ENCODE measurements at places on chromosomes 2 and 18. TPM values are rescaled to one million over a fixed set of nuclear protein-coding genes. Genes with fewer than 3 reads are reported as not detected.

DNA sequence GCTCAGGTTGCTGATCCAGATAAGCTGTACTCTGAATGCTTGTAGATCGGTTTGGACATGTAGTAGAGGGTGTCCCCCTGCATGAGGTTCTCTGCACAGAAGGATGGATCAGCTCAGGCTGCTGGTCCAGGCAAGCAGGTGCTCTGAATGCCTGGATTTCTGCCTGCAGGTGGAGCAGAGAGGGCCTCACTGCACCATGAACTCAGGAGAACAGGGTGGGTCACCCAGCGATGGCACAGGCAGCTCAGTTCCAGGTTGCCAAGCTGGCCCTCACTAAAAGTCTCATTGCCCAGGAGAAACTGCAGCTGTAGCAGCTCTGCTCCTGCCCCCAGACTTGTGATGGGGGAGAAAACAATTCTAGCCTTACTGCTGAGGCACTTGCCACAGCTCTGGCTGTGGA lies 491.8 kb downstream of the XIRP2 start:
- DNase-seq, result no peak

DNA sequence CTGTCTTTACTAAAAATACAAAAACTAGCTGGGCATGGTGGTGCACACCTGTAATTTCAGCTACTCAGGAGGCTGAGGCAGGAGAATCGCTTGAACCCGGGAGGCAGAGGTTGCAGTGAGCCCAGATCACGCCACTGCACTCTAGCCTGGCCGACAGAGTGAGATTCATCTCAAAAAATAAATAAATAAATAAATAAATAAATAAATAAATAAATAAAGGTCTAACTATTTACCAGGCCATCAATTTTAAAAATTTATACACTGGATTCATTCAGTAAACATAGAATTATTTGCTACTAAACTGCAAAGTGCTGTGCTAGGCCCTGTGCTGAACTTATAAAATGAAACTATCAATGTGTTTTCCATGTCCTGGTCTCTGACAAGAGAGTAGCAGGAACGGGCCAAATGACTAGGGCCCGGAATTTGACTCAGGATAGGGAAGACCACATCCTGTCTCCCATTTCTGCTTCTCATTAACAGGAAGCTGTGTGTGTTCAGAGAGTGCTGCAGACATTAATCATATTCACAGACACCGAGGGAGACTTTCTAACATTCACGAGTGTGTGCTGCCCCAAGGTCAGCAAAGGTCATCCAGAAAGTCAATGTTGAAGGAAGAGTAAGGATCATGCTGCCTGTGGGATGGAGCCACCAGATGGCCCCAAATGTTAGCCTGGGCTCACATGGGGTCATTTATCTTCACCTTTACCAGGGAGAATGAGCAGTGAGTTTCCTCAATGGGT lies 95.8 kb downstream of the SPP2 start:
- DNase-seq, result no peak

GRCh38 chr18:57630754-57631595 lies 9.3 kb upstream of the NARS1 start:
- DNase-seq, result no peak

DNA sequence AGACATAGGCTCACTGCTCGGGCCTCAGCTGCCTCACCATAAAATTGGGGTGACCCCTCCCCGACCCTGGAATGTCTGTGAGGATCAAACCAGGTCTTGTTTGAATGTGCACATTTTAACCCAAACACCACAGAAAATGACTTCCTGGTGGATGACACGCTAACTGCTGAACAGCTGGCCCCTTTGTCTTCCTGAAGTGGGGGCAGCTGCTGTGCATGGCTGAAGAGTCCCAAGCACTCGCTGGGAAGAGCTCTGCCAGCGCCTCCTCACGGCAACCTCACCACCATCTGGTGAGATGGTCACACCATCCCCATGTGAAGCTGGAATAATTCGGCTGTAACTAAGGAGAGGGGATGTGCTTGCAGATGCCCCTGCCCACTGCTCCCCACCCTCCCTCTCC lies 34.0 kb downstream of the AQP12A start:
- DNase-seq, result no peak

GRCh38 chr2:5915881-5916310 lies 223.7 kb downstream of the SOX11 start:
- no peak for DNase-seq

DNA sequence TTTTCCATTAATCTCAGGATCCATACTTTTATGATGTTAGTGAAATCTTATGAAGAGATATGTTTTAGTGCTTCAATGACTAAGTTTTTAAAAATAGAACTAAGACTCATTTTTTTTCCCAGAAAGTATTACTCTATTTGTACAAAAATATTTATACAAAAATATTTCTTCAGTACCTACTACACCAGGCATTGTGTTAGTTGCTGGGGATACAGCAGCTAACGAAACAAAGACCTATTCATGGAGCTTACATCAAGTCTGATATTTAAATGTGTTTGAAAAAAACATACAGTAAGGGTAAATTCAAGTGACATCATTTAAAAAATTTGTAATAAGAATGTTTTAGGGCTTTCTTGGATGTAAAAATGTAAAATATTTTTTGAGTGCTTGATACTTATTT lies 11.6 kb downstream of the VAPA start:
- no peak for DNase-seq

- DNase-seq, result no peak
Observed at GRCh38 chr18:73715210-73715670, 432.4 kb downstream of the FBXO15 start.

DNA sequence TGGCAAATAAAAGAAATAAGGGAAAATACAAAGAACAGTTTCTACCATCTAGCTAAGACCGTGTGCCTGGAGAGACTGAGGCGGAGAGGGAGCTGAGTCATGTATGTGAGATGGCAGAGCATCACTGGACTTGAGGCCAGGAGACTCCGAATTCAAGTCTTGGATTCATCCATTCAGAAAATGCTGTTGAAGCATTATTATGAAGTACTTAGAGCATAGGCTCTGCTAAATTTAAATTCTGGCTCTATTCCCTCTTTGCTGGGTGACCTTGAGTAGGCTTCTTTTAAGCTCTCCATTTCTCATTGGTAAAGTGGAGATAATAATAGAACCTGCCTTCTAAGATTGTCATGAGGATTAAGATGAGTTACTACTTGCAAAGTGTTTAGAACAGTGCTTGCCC lies 34.7 kb downstream of the NPHP1 start:
- DNase-seq, result no peak

- DNase-seq, result no peak
Observed at GRCh38 chr18:11668441-11669169, 20.5 kb upstream of the GNAL start.

GRCh38 chr2:128624956-128625355 lies 306.3 kb upstream of the HS6ST1 start:
- no peak for DNase-seq

GRCh38 chr2:186201371-186201770 lies 284.7 kb upstream of the ZC3H15 start:
- no peak for DNase-seq

DNA sequence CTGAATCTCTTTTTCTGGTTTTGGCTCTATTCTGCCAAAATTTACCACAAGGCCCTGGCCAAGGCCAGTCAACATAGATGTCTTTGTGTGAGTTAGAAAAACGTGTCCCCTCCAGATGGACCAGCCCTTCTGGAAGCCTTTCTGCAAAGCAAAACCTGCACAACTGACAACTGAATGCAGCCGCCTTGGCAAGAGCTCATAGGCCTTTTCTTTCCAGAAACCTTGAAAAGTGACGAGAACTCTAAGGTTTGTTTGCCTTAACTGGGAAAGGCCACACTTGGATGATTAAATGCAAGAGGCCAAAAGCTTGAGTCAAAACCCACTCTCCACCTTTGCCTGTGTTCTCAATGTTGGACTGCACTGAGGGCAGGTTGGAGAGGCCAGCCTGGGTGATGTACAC lies 103.9 kb downstream of the COLEC12 start:
- DNase-seq, result no peak

- no peak for DNase-seq
Observed at GRCh38 chr2:110904116-110904778, 171.9 kb downstream of the ACOXL start.

- no peak for DNase-seq
Observed at GRCh38 chr18:63828656-63829055, 53.4 kb downstream of the SERPINB7 start.

DNA sequence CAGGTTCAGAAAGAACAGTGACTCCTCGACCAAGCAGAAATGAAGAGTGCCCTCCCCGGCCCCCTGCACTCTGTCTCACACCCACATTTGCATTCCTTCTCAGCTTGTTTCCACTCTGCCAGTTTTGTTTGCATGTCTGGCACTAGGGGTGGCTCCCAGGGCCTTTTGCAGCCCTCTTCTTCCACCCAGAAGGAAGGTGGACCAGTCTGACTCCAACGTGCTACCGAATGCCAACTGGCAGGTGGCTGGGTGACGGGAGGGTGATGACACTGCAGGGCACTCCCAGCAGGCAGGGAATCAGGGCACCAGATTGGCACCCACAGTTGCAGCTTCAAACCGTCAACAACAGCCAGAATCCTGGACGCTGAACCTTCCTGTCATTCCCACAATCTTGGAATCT lies 371.1 kb downstream of the TXNL1 start:
- DNase-seq, result no peak

DNA sequence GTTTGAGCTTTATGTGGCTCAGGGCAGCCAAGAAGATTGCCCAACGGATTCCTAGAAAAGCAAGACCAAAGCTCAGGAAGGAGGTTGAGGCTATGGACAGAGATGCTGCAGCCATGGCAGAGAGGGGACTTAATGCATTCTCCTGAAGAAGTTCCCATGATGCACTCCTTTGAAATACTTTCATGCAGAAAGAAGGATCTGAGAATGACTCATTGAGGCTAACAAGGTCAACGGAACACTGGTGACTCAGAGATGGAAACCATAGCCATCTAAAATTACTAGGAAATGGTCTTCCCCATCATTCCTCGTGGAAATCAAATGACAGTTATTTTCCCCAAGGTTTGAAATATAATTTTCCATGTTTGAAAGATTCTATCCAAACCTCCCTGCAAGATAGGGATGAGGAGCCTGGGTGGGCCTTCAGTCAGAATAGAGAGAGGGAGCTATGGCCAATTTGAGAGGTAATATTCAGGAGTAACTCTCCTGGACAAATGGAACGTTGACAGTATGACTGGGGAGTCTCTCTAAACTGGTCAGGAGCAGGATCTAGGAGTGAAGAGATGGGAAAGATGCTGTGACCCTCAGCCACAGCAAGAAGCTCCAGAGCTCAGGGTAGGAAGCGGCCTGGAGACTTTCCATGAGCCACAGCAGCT lies 63.0 kb downstream of the REEP1 start:
- no peak for DNase-seq

GRCh38 chr2:119029297-119029696 lies 87.3 kb downstream of the MARCO start:
- DNase-seq, result no peak

DNA sequence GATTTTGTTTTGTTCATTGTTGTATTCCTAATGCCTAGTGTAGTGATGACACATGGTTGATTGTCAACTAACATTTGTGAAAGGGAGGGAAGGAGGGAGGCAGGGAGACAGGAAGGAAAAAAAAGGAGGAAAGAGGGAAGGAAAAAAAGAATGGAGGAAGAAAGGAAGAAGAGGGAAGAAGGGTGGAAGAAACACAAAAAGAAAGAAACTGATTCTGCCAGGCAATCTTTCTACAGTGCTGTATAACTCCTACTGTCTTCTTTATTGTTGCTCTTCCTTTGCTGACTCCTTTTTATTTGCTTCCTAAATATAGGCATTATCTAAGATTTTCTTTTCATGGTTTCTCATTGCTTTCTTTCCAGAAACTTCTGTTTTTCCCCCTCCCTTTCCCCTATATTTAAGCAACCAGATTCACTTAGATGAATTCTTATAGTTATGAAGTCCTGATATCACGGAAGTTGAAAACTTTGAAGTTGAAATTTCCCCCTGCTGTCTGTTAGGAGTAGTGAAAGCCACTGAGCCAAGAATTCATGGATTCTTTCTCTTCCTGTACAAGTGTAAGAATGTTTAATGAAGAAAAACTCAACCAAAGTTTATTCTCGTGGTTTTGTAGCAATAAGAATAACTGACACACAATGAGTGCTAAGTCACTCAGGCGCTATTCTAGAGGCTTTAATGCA lies 305.1 kb upstream of the FSHR start:
- no peak for DNase-seq

- no peak for DNase-seq
Observed at GRCh38 chr2:210541290-210541902, 15.0 kb upstream of the CPS1 start.

DNA sequence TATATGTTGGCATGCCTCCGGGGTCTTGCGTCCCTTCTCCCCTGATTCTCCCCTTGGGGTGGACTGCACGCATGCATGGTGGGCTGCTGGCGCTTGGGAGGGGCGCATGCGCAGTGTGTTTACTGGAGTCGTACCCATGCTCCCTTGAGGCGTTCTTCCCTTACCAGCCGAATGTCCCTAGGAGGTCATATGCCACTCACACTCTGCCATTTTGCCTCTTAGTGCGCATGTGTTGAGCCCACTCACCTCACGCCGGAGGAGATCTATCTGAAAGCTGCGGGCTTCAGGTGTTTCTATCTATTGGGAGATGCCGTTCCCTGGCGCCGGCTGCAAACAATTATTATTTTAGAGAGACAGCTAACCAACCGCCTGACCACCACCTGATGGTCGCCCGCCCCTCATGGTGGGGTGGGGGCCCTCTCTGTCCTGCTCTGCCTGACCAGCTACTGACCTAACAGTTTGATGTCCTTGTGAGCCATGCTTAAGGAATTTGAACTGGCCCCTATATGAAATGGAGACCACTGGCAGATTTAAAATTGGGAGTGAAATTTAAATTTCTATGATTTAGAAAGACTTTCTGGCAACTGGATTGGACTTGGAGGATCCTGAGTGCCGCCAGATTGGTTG lies 179.6 kb downstream of the RNF144A start:
- DNase-seq, result no peak

DNA sequence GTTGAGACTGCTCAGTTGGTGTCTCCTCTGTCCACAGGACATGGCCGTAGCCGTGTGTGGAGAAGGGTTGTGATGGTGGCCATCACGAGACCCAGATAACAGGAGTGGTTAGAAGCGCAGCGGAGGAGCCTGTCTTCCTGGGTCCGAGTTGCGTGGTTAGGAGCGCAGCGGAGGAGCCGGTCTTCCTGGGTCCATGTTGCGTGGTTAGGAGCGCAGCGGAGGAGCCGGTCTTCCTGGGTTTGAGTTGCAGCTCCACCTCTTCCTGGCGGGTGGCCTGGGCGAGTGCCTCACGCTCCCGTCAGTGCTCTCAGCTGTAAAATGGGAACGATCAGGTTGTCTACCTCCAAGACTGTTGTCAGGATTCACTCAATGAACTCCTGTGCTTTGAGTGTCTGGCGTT lies 176.2 kb downstream of the GBX2 start:
- DNase-seq, result no peak

- DNase-seq, result no peak
Observed at GRCh38 chr2:201759567-201759966, 21.2 kb downstream of the ALS2 start.

GRCh38 chr2:223404616-223405015 lies 197.5 kb downstream of the SCG2 start:
- no peak for DNase-seq

GRCh38 chr18:33833842-33834241 lies 255.8 kb downstream of the ASXL3 start:
- no peak for DNase-seq

- no peak for DNase-seq
Observed at GRCh38 chr18:62521082-62521481, 1.7 kb upstream of the ZCCHC2 start.

Gene ALPG
- polyA plus RNA-seq, result not detected

Gene GMPPA
- 32.0 TPM for polyA plus RNA-seq

Gene MAIP1
- polyA plus RNA-seq, result 36.6 TPM

Gene PRKAG3
- polyA plus RNA-seq, result 0.07 TPM

Gene GNAL
- polyA plus RNA-seq, result 3.8 TPM

Gene HOXD3
- 20.5 TPM for polyA plus RNA-seq

Gene TMEM37
- polyA plus RNA-seq, result 56.4 TPM
